ENCODE measurements at places on chromosomes 3 and 15. TPM values are rescaled to one million over a fixed set of nuclear protein-coding genes. Genes with fewer than 3 reads are reported as not detected.

DNA sequence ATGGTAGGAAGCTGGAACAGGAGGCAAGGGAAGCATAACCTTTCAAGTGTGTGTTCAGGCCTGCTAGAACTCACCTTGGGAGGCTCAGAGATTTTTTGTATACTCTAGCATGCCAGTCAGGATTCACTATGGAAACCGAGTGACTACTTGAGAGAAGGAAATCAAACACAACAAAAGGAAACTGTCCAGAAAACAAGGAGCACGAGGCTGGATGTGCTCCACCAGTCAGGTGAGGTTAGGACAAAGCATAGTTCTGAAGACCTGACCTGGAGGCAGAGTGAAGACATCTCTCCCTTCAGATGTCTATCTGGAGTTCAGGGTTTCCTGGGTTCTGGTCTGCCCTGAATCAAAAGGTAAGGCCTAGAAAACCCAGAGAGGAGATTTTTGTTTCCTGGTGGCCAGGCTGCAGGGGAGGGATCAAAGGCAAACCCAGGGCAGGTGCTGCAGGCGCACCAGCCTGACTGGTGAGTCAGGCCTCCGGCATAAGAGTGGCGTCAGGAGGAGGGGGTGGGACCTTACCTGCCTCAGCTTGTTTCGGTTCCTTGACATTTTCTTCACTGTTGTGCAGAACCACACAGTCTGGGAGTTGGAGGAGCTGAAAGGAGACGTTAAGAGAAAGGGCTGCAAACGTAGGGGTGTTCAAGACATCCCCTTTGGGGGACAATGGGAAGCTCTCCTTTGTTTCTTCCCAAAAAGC, 52.2 kb upstream of the OSBPL11 start:
- DNase-seq = peak; percentile 22

DNA sequence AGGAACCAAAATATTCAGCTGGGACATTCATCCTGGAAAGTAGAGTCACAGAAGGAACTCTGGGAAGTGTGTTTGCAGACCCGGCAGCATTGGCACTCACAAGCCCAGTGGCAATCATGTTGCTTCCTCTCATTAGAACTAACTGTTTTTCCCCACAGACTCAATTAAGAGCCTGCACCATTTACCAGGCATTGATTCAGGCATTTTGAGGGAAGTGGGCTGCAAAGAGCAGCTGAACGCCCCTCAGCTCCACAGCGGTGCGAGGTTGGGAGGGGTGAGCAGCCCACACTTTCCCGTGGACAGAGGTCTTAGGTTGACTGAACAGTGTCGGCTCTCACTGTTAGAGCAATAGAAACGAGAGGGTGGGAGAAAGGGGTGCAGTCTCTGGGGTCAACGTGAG, 143.8 kb downstream of the STT3B start:
- no peak for DNase-seq

DNA sequence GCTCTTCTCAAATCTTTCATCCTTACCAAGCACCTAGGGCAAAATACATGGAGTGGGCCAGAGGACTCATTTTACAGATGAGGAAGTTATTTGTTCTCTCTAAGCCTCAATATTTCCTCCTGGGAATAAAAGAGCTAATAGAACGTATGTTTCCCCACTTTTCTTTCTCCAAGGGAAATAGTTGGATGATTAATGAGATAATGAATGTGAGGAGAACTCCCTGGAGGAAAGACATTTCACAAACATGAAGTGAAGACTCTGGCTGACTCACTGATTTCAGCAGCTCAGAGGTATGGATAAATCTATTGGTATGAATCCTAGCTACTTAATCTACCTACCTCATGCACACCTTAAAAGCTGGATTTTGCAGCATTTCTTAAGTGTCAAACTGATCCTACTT, 98.4 kb downstream of the ECT2 start:
- DNase-seq = peak; percentile 65

Gene RBP2
- not detected for total RNA-seq

- peak; percentile 39 for DNase-seq
Measured at GRCh38 chr3:189269365-189269764, 97.6 kb downstream of the TPRG1 start.

DNA sequence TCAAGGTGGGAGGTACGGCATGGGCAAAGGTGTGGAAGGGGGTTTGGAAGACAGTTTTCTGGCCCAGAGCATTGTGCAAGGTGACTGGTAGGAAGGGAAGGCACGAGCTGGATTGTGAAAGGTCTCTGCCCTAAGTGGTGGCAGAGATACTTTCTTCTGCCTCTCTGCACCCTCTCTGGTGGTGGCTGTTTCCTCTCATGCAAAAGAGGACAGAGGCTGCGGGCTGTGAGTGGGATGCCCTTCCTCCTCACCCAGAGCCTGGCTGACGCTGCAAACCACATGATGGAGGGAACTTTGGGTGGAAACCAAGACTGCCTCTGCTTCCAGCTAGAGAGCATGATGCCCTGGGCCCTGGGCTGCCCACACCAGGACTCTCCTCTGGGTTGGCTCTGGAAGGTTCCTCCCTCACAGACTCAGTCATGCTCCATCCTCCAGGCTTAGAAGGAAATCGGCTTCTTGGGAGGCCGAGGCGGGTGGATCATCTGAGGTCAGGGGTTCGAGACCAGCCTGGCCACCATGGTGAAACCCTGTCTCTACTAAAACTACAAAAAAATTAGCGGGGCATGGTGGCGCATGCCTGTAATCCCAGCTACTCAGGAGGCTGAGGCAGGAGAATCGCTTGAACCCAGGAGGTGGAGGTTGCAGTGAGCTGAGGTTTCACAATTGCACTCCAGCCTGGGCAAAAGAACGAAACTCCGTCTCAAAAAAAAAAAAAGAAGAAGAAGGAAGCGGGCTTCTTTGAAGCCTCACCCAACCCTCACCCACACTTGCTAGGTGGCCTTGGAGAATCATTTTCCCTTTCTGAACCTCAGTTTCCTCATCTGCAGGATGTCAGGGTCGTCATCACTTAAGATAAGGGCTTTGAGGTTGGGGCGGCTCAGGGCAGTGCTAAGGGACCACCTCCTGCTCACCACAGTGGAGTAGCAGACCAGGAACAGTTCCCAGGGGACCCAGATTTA, 8.3 kb downstream of the PSTPIP1 start:
- DNase-seq = no peak

DNA sequence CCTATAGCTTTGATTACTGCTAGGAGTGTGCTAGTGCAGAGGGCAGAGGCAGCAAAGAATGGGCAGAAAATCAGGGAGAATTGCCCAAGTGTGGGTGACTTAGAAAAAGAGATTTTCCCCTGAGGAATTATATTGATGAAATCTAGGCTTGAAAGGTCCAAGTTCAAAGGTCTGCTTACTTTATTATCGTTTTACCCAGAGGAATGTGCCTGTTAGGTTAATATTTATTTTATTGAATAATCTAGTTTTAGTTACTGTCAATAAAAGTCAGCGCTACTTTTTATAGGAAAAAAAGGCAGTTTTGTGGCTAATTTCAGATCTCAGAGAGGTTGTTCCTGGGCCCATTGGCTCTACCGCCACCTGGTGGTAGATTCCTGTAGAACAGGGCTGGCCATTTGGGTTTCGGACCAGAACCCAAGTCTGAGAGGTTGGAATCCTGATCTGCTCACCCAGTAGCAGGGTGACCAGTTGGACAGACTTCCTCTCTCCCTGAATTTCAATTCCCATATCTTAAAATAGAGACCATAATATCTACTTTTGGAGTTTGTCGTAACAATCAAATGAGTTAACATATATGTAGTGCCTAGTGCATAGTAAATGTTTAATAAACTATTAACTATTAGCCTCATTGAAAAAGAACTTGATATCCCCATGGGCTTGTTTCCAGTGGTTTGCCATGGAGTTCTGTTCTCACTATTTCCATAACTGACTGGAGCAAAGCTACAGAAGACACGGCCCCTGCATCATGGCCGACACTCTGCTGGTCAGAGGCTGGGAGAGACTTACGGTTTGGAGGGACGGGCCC, 62.7 kb upstream of the ZNF148 start:
- peak; percentile 45 for DNase-seq

DNA sequence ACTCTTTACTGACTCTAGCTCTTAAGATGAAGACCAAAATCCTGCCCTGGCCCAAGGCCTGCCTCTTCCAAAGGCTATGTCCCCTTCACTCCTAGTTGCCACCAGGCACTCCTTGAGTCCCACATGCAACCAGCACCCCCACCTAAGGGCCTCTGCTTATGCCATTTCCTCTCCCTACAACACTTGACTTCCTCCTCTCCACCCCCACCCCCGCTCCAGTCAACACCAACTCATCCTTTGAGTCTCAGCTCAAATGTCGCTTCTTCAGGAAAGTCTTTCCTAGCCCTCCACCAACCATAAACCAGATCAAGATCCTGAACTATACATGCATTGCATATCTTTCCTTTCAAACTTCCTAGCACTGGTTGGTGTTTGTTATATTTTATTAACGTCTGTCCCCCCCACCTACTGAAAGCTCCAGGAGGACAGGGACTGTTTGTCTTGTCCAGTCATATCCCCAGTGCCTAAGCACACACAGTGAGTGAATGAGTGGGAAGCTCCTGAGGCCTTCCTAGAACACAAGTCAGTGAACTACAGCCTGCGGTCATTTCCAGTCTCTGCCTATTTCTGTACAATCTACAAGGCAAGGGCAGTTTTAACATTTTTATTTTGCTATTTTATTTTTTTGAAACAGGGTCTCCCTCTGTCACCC, 7.3 kb downstream of the TBC1D2B start:
- DNase-seq = no peak

DNA sequence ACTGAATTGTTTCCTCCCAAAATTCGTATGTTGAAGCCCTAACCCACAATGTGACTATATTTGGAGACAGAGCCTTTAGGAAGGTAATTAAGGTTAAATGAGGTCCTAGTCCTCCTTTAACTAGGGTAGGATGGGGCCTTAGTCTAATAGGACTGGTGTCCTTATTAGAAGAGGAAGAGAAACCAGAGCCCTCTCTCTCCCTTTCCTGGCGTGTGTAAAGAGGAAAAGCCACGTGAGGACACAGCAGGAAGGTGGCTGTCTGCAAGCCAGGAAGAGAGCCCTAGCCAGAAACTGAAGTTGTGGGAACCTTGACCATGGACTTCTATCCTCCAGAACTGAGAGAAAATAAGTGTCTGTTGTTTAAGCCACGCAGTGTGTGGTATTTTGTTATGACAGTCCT, 94.3 kb downstream of the OXNAD1 start:
- DNase-seq = no peak

DNA sequence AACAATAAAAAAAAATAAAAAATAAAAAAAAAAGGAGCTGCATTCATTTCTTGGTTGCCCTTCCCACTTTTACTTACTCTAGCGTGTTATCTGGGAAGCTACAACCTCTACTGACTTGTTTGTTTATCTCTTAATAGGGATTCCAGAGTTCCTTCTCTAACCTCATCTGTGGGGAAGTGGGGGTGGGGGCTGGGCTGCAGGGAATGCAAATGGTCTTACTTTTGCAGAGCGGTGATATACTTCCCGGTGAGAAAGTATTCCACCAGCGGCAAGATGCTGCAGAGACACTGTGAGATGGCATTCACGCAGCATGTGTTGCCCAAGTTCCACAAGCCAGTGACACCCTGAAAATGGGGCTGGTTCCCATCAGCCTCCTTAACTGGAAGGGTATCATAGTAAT, 2.1 kb downstream of the USP50 start:
- DNase-seq = no peak

DNA sequence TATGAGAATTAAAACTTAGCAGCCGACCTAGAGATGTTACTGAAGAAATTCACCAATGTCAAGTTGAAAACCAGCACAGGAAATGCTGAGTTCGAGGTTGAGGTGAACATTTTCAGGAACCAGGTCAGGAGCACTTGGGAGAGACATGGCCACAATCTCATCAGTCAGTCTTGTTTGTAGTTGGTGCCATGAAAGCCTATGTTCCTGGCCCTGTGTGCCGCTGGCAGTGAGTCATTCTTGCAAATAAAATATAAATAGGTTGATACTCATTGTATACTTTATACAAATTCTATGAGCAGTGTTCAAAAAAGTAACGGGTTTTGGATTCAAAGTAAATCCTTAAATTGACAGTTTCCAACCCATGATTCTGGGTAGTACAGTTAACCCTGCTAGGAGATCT, 1.5 kb upstream of the FSIP1 start:
- DNase-seq = peak; percentile 64

DNA sequence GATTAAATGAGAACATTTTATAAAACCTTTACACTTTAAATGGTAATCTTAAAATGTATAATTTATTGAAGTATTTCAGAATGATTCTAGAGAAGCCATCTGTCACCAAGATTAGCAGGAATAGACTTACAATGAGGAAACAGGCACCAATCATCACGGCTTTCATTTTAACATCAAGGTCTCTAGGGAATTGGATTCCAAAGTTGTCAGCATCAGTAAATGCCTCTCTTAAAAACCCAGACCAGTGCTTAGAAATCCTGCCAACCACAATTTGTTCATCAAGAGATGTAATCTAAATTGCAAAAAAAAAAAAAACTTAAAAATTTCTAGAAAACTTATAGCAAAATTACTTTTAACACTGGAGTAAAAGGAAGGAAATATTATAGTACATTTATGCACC, 20.3 kb downstream of the PLSCR2 start:
- DNase-seq = no peak

Gene SPTSSB
- not detected for total RNA-seq

GRCh38 chr3:134419214-134419959, 45.1 kb upstream of the AMOTL2 start:
- no peak for DNase-seq

DNA sequence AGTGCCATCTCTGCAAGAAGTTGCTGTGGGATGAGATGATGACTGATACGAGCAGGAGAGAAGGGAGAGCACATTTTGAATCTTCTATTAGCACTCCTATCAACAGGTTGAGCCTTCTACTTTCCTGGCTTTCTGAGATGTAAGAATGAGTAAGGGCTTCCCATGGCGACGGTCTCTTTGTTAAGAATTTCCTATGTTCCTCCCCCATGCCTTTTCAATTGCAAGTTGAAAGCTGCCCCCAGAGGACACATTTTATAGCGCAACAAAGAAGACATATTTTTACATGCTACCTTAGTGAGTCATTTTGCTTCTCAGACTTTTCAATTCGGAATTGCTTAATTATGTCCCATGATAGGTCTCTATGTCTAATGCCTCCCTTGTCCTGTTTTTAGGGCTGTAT, 71.3 kb upstream of the LRTM1 start:
- DNase-seq = peak; percentile 90

Gene MEX3B
- total RNA-seq = 4.1 TPM

- DNase-seq = peak; percentile 50
Measured at GRCh38 chr3:153927107-153927506, 194.1 kb upstream of the ARHGEF26 start.

GRCh38 chr3:20352546-20353179, 166.7 kb upstream of the SGO1 start:
- peak; percentile 26 for DNase-seq

GRCh38 chr15:42994546-42994945, 74.0 kb upstream of the TTBK2 start:
- peak; percentile 26 for DNase-seq

Gene SLCO2A1
- 0.47 TPM for total RNA-seq

All from M059J (cell line).